ENCODE measurements at places on chromosomes 13 and 19.

DNA sequence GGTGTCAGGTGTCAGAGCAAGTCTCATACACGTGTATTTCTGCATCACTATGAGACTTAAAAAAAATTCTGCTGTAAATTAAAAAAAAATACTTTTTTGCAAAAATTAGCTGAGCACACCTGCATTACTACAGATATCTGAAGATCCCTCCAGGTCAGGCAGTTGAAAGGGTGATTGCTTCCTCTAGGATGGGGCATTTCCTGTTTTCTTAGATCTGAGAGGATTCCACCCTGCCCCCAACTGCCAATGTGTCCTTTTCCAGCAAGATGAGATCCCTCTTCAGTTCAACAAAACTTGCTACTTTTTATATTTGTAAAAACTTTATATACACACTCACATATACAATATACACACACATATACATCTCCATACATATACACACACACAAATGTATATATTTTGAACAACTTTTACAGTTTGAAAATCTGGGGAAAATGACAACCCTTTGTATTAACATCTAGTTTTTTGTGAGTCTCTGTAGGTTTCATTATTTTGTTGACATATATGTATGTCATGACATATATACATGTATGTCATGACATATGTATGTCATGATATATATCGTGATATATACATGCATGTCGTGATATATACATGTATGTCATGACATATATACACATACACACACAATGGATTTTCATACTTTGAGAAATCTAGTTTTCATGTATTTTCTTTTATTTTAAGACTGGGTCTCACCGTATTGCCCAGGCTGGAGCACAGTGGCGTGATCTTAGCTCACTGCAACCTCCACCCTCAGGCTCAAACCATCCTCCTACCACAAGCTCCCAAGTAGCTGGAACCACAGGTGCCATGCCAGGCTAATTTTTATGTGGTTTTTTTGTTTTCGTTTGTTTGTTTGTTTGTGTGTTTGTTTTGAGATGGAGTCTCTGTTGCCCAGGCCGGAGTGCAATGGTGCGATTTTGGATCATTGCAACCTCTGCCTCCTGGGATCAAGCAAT is 17.8 kb downstream of the ZNF813 start:
- DNase-seq: no peak

GRCh38 chr13:43132257-43132656 is 108.9 kb downstream of the DNAJC15 start:
- DNase-seq: peak; percentile 36

DNA sequence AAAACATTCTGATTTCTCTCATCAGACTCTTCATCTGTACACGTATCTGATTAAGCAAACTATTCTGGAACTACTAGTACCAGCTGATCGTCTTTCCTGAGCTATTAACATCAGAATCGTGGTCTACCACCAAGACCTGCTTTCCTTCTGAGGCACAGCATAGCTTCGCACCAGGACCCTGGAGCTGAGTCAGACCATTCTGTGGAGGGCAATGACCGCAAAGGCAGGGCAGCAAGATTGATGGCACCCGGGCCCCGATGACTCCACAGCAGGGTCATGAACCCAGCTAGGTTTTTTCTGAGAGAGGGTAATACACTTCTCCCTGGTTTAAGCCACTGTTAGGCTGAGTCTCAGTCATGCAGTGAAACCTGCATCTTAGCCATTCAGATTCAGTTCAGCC is 158.7 kb upstream of the GPR12 start:
- DNase-seq: no peak

- DNase-seq: no peak
Observed at GRCh38 chr13:93900731-93901130, 578.8 kb downstream of the DCT start.

DNA sequence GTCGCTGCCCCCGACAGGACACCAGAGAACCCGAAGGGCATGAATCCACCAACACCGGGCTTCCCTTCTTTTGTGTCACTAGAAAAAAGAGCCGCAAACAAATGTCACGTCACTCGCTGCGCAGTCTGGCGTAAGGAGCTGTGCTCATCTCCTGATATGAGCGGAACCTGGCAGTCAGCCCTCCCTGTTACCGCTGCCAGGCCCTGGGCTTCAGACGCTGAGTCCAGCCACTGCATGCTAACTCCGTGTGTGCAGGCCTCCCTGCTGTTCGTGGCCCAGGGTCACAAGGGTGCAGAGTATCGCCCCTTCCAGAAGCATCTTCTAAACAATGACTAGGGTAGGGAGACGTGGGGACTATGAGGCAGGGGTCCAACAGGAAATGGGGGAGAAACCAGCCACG is 71.3 kb downstream of the SLC7A1 start:
- no peak for DNase-seq

- DNase-seq: peak; percentile 83
Observed at GRCh38 chr19:51688671-51689571, 4.2 kb upstream of the SPACA6 start.

DNA sequence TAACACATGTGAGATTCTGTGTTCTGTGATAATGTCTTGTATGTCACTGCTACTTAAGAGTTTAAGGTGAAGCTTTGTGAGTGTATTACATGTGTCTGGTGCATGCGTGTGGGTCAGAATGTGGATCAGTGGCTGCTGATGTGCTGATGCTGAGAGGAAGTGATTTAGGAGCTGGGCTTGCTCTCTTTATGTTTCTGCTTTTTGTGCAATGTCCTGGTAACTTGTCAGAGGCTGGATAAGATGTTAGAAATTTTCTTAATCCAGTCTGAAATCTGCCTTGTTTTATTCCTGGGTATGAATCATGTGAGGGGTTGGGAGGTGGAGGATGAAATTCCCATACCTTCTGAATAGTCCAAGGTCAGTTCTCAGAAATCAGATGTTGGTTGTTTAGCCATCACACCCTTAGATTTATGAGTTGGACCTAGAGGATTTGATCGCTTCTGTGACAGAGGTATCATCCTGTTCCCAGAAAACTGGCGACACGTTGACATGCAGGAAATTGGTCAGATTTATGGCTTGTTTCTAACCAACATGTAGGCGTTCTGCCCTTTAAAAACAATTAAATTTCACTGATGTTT is 24.5 kb upstream of the CXCL17 start:
- DNase-seq: no peak

GRCh38 chr13:73059460-73060250 is 850 bp downstream of the KLF5 start:
- no peak for DNase-seq
